Aortic smooth muscle cell (primary cell): ENCODE measurements at places on chromosomes 16 and 17. TPM values are rescaled to one million over a fixed set of nuclear protein-coding genes. Genes with fewer than 3 reads are reported as not detected.

Gene DPEP2
- total RNA-seq: not detected in 2 replicates

Gene ACLY
- total RNA-seq: 180 and 194 TPM in 2 replicates

Gene KRTAP3-2
- not detected in 2 replicates for total RNA-seq

Gene TMEM106A
- total RNA-seq: 3.0 and 3.6 TPM in 2 replicates

Gene TMEM132E
- not detected in 2 replicates for total RNA-seq

Gene TP53TG3F
- total RNA-seq: not detected in 2 replicates

Gene CIITA
- under 0.01 and 0.31 TPM in 2 replicates for total RNA-seq

Gene HSF5
- under 0.01 TPM in 1 of 2 replicates, not detected in the other for total RNA-seq

Gene SLC47A1
- 1.5 and 3.4 TPM in 2 replicates for total RNA-seq

Gene FOXC2
- total RNA-seq: 3.4 and 4.9 TPM in 2 replicates

Gene HYDIN
- 1.1 TPM in 2 replicates for total RNA-seq

Gene MFAP4
- 0.66 and 3.1 TPM in 2 replicates for total RNA-seq

Gene LRRC37A
- 1.1 and 1.7 TPM in 2 replicates for total RNA-seq

Gene PRAC1
- total RNA-seq: not detected in 2 replicates

Gene ALOX12B
- total RNA-seq: not detected in 2 replicates

Gene HS3ST3B1
- total RNA-seq: 0.40 and 2.0 TPM in 2 replicates
